ENCODE measurements at places on chromosomes 11 and 22.

- no peak for DNase-seq
These were observed 217.7 kb downstream of the MN1 start for GRCh38 chr22:27583856-27584255.

DNA sequence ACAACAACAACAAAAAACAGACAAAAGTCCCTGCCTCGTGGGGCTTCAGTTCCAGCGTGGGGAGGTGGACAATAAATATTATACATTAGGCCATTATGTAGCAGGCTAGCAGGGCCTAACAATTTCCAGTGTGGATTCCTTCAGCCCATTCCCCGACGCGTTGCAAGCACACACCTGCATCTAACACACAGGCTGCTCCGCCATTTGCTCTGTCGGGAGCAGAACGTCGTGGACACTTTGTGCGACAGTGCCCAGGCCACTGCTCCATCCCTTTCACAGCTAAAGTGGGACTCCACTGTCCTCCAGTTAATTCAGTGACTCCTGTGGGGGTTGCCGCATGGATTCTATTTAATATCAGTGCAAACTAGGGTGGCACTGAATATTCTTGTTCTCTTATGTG is 10.9 kb upstream of the FGF3 start:
- DNase-seq: no peak

- DNase-seq: no peak
These were observed 55.0 kb upstream of the ZC3H12C start for GRCh38 chr11:110038201-110038600.

GRCh38 chr11:36376888-36377758 is 81.0 kb downstream of the PRR5L start:
- peak; percentile 59 for DNase-seq

GRCh38 chr11:71453037-71453917 is at the start of gene NADSYN1:
Gene NADSYN1, plus strand, starts transcription at chr11:71453203. Its CDS starts 94 bp downstream, at chr11:71453297.
- peak; percentile 98 for DNase-seq

DNA sequence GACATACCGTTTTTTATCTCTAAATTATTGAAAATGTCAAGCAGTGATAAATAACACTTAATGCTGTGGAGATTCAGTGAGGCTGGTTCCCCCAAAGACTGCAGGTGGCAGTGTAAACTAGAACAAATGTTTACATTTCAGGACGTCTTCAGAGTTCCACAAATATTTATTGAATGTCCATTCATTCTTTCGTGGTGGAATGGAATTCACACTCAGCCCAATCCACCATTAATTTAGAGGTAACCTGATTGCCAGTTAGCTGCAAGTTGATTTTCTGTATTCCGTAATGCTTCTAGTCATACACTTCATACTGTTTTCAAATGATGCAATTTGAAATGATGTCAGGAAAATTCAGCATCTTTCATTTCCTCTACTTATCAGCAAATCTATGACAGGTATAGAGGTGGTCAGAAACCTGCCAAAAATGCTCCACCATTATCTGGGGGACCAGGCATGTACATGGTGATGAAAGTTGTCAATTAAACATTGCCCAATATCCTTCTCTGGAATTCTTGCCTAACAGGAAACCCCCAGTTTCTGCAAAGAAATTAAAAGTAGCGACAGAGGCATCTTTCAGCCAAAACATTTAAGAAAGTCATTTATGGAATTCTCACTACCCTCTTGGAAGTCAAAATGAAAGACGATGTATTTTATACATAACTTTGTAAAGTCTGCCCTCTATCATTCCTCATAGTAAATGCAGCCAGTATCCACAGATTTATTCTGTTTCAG is 94.3 kb upstream of the BMAL1 start:
- DNase-seq: no peak

DNA sequence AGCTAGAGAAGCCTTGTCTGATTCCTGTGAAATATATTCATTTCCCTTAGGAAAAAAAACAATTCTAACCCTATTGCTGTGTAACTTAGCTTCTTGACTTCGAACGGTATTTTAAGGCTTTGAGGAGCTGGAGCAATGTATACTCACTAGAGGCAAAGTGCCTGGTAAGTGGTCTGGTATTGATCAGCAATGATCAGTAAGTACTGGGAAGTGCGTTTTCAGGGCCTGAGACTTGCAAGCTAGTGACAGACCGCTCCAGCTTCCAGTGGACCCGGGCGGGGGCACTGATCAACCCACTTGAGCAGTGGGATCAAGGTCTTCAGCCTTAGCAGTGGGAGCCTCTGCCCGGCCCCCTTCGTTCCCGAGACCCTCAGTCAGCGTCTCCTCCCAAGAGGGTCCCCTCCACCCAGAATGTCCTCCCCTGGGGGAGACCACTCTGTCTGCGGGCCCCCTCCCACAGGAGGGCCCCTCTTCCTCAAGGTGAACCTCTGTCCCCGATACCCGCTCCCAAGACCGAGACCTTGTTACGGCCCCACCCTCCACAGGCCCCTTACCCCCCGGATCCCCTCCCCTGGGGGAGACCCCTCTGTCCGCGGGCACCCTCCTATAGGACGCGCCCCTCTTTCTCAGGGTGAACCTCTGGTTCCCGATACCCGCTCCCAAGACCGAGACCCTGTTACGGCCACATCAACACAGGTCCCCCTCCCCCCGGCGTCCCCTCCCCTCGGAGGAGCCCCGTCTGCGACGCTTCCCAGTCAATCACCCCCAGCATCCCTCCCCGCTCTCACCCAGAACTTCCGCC is 452 bp upstream of the ATXN10 start:
- peak; percentile 13 for DNase-seq

GRCh38 chr22:41237707-41238569 is 2.8 kb downstream of the CHADL start:
- DNase-seq: peak; percentile 71

- no peak for DNase-seq
These were observed 266.1 kb downstream of the MIAT start for GRCh38 chr22:26923531-26923930.

GRCh38 chr22:40855071-40855978 is 1.1 kb downstream of the ST13 start:
- DNase-seq: no peak

- DNase-seq: no peak
These were observed 15.3 kb upstream of the CDC42BPG start for GRCh38 chr11:64859542-64860414.

DNA sequence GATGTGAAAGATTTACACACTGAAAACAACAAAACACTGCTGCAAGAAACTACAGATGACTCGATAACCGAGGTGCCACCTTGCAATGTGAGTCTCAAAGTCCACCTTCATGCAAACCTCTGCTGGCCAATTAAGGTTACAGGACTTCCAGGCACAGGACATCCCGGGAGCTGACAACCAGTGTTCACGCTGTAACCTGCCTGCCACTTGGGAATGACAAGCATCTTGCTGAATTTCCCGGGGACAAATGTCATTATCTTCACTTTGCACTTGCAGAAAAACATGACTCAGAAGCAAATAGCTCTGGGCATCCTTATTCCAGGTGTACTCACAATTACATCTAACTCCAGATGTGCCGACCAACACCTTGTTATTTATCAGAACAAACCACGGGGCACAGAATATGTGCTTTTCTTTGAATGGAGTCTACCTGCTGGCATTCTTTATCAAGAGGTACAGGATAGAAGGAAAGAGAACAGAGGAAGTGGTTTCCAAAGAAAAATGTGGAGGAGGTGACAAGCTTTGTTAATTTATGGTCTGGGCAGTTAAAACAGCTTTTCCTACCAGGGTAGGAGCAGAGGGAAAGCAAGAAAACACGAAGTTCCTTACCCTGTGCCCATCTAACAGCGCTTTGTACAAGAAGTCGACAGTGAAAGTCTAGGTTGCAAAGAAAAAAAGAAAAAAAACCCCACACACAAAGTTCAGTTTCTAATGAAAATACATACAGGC is 72.3 kb downstream of the SHANK2 start:
- no peak for DNase-seq

DNA sequence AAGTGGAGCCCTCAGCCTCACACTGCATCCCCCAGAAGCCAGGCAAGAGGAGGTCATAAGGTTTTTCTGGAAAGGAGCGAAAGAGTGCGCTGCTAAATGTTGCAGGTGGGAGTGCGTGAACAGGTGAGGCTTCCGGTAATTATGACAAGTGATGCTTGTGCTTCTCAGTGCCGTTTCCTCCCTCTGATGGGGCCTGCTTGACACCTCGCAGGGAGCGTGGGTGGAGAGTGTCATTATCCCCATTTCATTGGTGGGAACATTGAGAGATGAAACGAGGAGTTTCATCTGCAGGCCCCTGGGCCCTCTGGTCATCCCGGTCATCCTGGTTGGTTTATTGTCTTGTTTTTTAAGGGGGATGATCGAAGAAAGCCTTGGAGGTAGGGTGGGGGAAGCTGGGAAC is 57.5 kb downstream of the BCR start:
- no peak for DNase-seq

GRCh38 chr11:119044708-119045107 is 12.3 kb downstream of the HYOU1 start:
- no peak for DNase-seq

- no peak for DNase-seq
These were observed 57.5 kb upstream of the VSTM5 start for GRCh38 chr11:93907901-93908300.

DNA sequence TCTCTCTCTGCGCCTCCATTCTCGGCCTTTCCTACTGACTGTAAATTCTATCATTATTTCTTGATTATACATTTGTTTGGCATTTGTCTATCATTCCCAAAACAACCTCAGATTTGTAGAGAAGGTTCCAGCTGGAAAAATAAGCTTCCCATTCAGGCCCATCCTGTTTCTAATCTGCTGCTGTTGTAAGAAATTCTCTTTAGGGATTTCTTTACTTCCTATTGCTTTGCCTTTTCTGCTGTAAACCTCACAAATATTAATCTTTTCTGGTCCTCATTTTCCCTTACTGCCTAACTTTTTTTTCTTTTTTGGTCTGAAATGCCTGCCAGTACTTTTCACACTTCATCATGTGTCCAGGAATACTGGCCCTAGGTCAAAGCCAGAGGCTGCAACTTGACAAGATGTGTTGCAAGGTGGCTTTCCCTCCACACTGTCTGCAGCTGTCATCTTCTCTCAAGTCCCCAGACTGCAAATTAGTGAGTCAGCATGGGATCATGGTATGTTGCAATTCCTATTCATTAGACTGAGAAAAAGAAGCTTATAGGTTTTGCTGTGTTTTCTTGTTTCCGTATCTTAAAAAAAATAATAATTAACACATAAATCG is 858.7 kb upstream of the CHORDC1 start:
- DNase-seq: peak; percentile 69

- DNase-seq: no peak
These were observed 10.4 kb downstream of the SEPTIN3 start for GRCh38 chr22:41979423-41980250.

GRCh38 chr22:48257685-48258055 is 1495.2 kb downstream of the TBC1D22A start:
- no peak for DNase-seq

DNA sequence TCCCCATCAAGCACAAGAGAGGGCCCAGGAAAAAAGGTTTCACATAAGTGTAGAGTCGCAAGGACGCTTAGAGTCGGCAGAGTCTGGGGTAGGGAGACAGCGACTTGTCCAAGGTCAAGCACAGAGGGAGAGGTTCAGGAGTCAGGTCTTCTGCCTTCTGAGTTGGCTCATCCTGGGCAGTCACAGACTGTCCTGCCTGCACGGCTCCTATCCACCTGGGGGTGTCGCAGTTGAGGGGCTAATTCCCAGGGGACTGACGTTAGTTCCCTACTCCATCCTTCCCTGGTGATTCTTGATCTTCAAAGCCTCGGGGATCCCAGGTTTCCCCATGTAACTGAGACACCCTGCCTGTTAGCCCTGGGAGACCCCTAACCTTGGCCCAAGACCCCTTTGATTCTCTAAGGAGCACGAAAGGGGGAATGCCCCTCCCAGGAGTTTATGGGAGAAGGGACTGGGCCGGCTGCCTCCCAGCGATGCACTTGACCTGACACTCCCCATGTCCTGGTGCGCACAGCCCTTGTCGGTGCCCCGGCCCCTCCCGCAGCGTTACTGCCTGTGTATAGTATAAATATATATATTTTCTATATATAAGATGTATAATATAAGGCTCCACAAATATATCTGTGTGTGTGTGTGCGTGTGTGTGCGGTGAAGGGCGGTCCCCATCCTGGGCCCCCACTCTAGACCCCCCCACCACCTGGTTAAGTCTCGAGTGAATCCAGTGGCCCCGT is 14.7 kb upstream of the TAB1 start:
- no peak for DNase-seq

DNA sequence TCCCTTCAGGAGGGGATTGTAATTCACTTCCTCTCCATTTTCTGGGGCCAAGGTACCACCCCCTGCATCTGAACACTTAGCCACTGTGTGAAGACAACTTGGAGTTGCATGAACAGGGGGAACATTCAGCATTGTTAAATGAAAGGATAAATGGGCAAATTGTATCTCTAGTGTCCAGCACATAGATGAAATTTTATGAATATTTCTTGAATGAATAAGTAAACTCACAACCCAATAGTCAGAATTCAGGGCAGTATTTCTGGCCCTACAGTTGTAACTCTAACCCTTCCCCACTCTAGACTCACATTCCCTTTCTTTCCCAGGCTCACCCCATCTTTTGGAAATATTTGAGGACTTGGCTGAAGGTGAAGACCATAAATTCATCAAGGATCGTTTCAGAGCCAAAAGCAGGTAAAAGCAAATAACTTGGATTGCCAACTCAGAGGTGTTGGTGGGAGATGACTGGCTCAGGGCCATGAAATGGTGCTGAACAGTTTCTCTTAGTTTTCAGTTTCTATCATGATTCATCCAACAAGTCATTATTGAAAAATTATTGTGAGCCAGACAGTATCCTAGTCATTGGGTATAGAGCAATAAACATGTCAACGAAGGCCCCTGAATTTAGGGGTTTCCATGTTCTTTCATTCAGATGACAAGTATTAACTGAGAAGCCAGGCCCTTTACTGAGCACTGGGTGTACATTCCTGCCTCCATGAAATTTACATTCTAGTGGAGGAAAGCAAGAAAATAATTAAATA is 33.3 kb upstream of the ZC3H12C start:
- no peak for DNase-seq

- DNase-seq: no peak
These were observed 184.2 kb upstream of the LUZP2 start for GRCh38 chr11:24312464-24313238.

- no peak for DNase-seq
These were observed 3.8 kb downstream of the ARVCF start for GRCh38 chr22:20012741-20013331.

DNA sequence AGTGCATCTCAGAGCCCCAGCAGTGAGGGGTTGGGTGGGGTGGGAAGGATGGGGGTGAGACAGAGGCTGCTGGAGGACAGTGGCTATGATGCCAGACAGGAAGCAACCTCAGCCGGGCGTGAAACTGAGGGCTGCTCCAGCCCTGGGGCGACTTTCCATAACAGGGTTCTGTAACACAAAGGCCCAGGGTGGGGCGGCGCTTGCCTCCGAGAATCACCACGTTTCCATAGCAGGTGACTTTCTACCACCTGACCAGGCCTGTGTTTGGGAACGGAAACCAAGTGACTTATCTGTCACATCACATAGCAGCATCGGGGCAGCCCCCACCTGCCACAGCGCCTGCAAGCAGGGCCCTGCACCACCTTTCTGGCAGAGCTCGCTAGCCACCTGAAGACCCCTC is 85.8 kb downstream of the TRMU start:
- DNase-seq: no peak

GRCh38 chr11:96045622-96046456 is 121.9 kb upstream of the MTMR2 start:
- peak; percentile 59 for DNase-seq
